Brain microvascular endothelial cell (primary cell): ENCODE measurements at places on chromosomes 3 and 15.
A peak's percentile ranks its signal among the peaks of the same experiment; 100 is the strongest.

DNA sequence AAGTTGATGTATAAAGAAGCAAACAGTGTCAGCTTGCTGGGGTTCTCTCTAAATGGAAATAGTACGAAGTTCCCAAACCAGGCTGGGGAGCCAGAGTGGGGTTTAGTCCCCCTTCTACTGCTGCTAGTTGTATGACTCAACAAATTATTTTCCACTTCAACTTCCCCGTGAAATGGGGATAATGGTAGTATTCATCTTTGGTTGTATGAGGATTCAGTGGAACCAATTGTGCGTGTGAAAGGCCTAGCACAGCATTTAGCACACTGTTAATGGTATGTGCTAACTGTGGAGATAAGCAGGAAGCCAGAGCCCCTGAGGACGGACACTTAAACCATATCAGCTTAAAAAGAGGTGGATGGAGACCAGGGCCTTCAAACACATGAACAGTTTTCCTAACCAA, 4.2 kb downstream of the SORD start:
- DNase-seq, result no peak

DNA sequence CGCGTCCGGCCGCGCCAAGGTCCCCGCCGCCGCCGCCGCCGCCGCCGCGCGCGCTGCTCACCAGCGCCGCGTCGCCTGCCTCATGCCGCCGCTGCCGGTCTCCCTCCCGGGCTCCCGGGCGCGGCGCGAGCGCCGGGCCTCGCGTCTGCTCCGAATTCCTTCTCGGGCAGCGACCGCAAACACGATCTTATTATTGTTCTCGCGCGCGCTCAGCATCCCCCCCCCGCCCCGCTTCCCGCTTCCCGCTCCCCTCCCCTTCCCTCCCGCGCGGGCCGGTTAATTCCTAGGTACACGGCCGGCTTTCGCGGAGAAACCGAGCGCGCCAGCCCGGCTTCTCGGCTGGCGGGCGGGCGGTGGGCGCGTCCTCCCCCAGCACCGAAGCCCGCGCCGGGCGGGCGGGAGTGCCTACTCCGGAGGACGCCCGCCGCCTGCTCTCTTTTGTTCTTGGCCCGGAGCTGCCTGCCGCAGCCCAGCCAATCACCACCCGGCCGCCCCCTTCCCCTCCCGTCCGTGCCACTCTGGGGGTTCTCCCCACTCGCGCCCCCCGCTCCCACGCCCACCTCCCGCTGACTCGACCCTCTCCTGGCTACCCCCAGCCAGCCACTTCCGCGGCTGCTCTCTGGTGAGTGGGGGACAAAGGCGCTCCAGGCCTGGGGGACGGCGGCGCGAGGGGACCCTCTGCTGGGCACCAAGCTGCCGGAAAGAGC, at the start of gene HDGFL3:
HDGFL3 (minus strand) TSS at position 164 of the 707 bp plus-strand sequence. CDS start 409 bp downstream, outside the sequence.
- DNase-seq, result peak; percentile 51

DNA sequence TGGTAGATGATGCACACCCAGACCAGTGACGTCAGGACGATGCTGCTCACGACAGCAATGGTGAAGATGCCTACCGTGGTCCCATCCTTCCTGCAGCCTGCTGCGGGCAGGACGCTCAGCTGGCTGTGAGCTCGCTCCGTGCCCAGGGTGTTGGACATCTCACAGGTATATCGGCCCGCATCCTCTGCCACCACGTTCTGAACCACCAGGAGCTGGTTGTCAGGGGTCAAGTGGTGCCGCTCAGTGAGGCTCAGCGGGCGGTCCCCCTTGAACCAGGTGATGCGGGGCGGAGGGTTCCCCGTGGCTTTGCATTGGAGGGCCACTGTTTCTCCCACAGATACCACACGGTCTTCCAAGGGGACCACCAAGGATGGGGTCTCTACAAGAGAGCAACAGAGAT, 117.8 kb downstream of the LRIG1 start:
- DNase-seq, result no peak

GRCh38 chr3:181966393-181966792, 254.7 kb downstream of the SOX2 start:
- no peak for DNase-seq

- DNase-seq, result no peak
Observed at GRCh38 chr15:32877252-32878019, 159.6 kb downstream of the GREM1 start.

- DNase-seq, result no peak
Observed at GRCh38 chr3:32583708-32584107, 13.1 kb upstream of the DYNC1LI1 start.

GRCh38 chr3:143775459-143775858, 72.8 kb downstream of the SLC9A9 start:
- peak; percentile 9 for DNase-seq

- peak; percentile 17 for DNase-seq
Observed at GRCh38 chr3:24640330-24640877, 145.8 kb upstream of the THRB start.

DNA sequence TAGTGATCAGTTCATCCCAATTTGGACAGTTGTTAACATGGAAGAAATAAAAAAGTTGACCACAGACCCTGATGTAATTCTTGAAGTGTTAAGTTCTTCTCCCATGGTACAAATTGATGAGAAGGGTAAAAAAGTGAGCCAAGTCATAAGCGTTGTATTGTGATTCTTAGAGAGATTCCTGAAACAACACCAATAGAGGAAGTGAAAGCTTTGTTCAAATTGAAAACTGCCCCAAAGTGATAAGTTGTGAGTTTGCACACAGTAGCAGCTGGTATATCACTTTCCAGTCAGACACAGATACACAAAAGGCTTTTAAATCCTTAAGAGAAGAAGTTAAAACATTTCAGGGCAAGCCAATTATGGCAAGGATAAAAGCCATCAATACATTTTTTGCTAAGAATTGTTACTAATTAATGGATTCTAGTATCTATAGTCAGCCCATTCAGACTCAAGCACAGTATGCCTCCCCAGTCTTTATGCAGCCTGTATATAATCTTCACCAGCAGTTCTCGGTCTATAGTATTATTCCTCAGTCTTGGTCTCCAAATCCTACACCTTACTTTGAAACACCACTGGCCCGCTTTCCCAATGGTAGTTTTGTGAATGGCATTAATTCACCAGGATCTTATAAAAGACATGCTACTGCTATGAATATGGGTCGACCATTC, 38.2 kb downstream of the CDIN1 start:
- no peak for DNase-seq

DNA sequence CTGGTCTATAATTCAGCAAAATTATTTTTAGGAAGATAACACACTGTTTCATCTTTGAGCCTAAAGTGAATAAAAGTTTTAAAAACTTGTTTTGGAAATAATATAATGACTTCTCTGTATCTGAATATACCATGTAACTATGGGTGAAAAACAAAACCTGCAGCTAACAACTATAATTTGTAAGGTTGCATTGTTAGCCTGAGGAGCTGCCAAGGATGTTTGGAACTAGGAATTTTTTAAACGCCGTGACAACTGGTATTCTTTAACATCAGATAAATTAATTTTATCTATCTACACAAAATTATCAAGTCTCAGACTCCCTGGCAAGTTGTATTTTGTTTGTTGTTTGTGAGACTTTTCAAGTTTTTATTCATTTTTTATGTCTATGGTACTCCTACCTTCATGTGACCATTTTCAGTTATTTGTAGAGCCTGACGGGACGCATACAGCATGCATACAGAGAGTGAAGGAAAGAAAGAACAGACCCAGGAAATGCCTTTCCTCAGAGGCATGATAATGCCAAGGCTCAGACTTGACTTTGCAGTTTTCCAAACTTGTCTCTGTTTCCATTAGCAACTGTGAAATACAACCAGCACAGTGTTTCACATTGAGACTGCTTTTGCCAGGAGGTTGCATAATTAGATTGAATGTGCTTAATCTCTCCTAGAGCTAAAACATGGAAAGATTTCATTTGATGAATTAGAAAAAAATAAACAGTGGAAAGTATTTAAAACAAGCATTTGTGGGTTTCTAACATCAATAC, 60.8 kb upstream of the ARHGEF26 start:
- peak; percentile 55 for DNase-seq

DNA sequence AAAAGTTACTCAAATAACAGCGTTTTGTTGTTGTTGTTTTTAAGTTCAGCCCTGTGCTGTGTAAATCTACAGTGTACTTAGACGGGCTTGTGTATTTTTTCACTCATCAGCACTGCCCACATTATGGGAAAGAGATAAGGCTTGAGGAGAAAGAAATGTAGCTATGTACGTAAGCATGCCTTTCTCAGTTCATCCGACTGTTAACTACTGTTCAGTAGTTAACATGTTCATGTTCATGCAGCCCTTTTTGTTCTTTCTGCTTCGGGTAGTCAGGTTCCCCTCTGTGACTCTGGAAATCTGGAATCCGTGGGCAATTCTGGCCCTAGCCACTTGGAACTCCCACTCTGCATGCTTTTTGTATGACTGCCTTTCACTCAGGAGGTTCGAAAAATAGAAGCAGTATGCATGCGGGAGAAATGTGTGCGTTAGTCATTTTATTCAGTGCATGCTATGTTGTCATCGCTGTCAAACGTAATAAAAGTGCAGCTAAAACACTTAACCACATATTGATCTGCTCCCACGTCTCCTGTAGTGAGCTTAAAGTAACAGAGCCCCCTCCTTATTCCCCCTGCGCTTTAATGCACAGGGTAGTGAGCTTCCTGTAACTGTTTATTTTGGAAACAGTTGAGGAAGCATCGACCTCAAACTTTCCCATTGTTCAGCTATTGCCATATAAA, 283.1 kb upstream of the NR2F2 start:
- DNase-seq, result peak; percentile 91

DNA sequence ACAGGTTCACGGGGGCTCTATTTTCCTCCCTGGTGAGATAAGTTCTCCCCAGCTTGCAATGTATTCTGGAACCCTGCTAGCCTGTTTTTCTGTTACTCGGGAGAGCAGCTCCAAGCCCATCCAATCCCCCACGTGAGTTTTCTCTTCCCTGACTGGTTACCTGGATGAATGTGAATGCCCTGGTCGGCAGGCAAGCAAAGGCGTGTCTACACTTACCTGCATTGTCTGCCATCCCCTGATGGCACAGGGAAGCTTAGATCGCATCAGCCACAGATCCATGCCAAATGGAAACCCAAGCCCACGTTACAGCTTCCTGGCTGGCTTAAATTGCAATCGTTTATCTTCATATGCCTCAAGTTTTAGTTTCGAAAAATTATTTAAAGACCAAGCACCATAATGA, 149.9 kb downstream of the FOXP1 start:
- DNase-seq, result no peak

DNA sequence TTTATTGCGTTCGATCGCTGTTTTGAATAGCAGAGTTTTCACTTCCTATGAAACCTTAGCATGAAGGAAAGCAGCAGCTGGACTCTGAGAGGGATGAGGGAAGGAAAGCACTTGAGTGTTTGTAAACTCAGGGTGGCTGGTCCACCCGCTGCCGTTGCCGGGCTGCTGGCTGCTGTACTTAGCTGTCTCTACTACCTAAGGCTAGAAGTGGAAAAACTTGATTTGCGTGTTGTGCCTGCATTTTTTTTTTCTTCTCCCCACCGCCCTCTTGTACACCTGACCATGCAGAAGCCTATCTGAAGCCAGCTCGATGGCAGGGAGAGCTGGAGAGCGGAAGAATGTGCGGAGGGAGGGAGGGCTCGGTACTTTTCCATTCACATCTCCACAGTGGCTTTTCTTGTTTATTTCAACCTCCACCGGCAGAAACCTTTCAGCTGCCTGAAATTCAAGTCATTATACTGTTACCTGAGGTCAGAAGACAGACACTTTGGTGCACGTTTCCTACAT, 4.8 kb upstream of the BCL6 start:
- DNase-seq, result no peak

GRCh38 chr3:34106879-34107278, 308.4 kb downstream of the PDCD6IP start:
- peak; percentile 40 for DNase-seq

GRCh38 chr3:135678386-135678785, 287.1 kb upstream of the PPP2R3A start:
- DNase-seq, result no peak

DNA sequence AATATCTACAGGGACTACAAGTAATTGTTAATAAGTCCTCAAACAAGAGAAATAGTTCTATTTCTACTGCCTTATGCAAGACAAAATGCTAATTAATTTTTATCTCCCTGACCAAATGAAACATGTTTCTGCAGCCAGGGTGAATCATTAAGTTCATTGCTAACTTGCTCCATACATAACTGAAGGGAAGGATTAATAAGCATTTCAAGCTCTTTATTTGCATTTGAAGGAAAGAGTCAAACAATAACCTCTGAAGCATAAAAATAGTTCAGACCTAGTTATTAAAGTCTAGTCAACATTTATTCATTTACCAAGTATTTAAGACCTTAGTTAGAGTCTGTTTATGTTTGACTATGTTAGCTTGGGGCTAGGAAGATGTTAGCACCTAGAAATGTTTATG, 120.0 kb downstream of the ATP1B3 start:
- DNase-seq, result no peak

- no peak for DNase-seq
Observed at GRCh38 chr3:131555456-131555855, 52.7 kb upstream of the MRPL3 start.

GRCh38 chr3:64972793-64973192, 285.0 kb upstream of the ADAMTS9 start:
- no peak for DNase-seq

DNA sequence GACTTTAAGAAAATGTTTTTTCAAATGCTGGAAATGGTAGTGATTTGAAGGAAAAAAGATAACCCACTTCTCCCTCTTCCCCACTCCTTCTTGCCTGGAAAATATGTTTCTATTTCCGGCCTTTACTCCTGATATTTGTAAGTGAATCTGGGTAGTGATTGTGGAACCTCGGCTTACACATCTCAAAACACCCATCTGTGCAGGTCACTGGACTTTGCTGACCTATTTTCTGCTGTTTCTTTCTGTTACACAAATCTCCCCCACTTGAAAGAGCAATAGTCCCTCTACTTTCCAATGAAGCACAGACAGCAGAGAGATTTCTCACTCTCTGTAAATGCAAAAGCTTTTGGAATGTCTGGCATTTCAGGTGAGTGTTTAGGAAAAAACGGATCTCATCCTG, 76.9 kb upstream of the ICE2 start:
- DNase-seq, result no peak

DNA sequence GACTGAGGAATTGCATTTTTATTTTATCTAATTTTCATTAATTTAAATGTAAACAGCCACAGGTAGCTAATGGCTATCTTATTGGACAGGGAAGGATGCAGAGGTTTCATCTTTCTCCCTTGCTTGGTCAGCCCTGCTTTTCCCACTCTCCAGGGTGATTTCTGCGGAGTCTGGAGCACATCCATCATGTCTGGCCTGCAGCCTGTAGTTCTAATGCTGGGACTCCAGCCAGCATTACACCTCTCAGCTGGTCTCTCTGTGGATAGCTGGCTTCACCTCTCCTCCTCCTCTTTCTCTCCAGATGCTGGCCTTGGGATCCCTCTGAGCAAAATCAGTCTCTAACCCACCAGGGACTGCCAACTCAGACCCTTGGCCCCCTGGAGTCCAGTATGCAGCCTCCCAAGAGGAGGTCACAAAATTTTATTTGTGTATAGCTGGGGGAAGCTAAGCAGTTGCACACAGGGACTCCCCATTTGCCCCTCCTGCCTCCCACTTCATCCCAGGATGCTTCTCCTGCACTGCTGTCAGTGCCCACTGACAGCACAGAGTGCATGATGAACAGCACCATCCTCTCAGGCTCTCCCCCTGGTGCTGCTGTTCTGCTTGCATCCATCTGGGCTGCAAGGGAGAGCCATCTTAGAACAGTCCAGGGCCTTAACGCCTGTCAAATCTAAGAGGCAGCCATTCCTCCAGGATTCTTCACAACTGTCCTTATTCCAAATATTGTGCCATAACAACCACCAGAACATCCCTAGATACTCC, 1.7 kb downstream of the BFSP2 start:
- DNase-seq, result no peak
